ENCODE measurements at places on chromosomes 2 and 18.
A peak's percentile ranks its signal among the peaks of the same experiment; 100 is the strongest.

- peak; percentile 47 for DNase-seq
These were observed 62.1 kb upstream of the NPAS2 start for GRCh38 chr2:100757621-100758394.

DNA sequence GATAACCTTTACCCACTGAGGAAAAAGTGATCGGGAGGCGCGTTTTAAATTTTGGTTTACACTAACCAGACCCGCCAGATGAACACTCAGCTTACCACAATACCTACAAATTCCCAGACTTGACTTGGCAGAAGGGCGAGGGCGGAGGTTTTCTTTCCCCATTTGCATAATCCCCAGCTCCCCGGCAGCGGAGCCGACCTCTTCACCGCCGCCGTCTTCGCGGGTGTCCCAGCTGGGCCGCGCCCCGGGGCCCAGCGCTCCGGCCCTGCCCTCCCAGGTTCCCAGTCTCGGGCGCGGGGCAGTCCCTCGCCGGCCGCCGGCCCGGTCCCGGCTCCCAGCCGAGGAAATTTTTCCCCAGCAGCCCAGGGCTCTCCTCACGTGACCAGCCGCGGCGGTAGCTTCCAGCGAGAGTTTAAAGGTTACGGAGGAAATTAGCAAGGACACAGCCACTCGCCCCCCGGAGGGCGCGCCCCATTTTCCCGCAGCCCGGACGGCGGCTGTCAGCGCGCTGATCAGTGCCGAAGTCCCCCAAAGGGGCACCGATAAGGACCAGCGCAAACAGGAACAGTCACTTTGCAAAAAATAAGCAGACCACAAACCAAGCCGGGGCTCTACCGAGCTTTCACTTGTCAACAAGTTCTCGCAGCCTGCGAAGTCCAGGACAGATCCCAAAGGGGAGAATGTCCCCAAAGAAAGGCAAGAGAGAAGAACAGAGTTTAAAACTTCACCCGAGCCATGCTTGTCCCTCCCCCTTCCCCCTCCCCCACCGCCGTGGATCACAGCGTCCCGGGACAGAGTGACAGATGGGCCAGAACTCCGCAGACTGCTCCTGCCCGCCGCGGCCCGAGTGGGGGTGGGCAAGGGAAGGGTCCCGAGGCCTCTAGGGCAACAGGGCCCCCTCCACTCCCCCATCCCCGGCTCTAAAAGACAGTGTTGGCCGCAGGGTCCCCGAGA, 1.3 kb upstream of the PRKCE start:
- DNase-seq = peak; percentile 41

DNA sequence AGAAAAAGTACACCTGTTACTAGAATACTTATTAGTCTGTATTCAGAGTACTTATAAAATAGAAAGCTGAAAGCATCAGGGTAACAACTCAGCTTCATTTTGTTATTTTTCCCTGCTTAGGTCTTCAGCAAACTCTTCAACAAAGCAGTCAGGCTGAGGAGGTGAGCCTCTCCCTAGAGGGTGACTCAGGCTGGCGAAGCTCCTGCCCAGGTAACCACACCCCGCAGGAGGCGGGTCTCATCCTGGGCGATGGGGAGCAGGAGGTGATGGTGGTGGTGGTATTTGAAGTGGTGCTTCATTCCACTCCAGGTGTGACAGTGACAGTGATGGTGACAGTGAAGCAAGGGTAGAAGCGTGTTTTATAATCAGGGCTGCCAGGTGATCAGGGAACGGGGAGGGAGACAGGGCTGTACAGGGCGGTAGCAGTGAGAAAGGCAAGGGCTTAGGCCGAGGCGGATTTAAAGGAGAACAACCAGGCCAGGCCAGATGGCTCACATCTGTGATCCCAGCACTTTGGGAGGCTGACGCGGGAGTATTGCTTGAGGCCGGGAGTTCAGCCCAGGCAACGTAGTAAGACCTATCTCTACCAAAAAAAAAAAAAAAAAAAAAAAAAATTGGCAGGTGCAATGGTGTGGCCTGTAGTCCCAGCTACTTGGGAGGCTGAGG, 127.1 kb downstream of the SOCS6 start:
- DNase-seq = no peak

- DNase-seq = no peak
These were observed 254.6 kb upstream of the ATP5MC3 start for GRCh38 chr2:175436076-175436475.

DNA sequence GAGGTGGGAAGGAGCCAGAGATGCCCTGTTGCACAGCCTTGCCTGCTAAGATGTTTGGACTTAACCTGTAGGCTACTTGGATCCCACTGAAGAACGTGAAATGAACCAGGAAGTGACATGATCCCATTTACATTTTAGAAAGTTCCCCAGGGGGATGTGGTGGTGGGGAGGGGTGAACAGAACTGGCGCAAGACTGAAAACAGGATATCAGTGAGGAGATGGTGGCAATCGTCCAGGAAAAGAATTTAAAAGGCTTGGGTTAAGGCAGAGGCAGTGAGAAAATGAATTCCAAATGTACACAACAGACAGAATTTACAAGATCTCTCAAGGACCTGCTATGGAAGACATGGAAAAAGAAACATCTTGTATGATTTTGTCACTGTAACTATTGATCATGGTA, 42.3 kb downstream of the SULT1C2 start:
- no peak for DNase-seq

DNA sequence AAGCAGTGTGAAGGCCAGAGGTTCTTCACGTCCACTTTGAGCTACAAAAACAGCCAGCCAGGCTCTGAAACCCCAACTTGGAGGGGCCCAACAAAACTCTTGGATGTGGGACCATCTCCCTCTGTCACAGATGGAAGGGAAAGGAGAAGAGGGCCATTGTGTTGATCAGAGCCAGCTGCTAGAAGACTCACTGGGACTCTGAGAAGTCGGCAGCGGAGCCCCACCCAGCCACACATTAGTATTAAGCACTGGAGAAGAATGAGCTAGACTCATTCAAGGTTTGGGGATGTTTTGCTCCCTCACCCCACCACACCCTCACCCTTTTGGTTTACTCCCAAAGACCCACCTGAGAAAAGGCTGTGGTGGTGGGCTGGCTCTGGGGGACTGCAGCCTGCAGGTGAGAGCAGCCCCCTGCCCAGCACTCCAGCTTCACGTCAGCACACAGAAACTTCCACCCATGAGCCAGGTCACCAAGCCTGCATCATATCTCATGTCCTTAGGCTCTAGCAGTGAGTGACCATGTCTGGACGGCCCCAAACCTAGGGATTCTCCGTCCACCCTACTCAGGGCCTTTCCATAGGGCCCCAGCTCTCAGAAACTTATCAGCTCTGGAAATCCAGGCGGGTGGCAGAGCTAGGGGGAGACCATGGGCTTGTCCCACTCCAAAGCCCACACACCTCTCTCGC, 12.6 kb downstream of the TEX51 start:
- DNase-seq = no peak

GRCh38 chr2:147851244-147851930, 6.6 kb downstream of the ACVR2A start:
- no peak for DNase-seq

- no peak for DNase-seq
These were observed 11.9 kb upstream of the APCDD1 start for GRCh38 chr18:10442551-10442971.

DNA sequence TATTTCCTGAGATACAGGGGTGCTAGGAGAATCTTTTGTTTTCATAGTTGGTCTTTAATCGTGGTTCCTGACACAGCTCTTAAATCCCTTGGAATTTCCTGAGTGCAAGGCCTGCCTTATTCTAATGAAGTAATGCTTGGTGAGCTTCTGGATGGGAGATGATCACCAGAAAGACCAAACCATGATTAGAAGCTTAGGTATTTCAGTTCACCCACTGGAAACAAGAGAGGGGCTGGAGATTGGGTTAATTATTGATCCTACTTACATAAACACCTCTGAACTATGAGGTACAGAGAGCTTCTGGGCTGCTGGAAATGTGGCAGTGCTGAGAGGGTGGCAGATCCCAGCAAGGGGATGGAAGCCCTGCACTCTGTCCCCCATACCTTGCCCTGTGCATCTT, 406.8 kb downstream of the THSD7B start:
- no peak for DNase-seq

GRCh38 chr2:227347117-227347516, 22.1 kb downstream of the MFF start:
- DNase-seq = no peak

GRCh38 chr2:85911814-85912692, 23.3 kb upstream of the ST3GAL5 start:
- peak; percentile 81 for DNase-seq

GRCh38 chr2:226159875-226160479, 639.6 kb downstream of the IRS1 start:
- no peak for DNase-seq

DNA sequence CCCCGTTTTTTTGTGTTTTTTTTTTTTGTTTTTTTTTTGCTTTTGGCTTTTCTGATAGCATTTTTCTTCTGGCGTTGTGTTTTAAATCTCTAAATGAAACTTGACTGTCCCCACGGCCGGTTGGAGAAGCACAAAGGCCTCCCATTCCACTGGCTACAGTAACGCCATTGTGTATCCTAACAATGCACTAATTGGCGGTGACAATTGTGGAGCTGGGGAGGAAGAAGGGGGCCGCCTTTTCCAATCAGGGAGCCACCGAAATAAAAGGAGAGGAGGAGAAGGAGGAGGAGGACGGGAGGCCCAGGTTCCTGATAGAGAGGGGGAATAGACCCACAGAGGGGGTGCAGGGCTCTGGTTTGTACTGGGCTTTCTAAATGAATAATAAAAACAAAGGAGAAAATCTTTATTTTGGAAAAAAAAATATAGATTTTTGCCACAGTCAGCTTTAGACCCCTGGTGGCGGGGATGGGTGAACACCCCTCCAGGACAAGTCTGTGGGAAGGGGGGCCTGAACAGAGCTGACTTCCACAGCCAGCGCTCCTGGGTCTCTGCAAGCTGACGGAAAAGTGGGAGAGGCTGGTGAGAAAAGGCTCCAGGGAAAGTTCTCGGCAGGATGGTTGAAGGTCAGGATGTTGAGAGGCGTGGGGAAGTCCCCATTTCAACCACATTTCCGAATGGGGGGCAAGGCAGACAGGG, 43.7 kb upstream of the FZD5 start:
- DNase-seq = no peak

DNA sequence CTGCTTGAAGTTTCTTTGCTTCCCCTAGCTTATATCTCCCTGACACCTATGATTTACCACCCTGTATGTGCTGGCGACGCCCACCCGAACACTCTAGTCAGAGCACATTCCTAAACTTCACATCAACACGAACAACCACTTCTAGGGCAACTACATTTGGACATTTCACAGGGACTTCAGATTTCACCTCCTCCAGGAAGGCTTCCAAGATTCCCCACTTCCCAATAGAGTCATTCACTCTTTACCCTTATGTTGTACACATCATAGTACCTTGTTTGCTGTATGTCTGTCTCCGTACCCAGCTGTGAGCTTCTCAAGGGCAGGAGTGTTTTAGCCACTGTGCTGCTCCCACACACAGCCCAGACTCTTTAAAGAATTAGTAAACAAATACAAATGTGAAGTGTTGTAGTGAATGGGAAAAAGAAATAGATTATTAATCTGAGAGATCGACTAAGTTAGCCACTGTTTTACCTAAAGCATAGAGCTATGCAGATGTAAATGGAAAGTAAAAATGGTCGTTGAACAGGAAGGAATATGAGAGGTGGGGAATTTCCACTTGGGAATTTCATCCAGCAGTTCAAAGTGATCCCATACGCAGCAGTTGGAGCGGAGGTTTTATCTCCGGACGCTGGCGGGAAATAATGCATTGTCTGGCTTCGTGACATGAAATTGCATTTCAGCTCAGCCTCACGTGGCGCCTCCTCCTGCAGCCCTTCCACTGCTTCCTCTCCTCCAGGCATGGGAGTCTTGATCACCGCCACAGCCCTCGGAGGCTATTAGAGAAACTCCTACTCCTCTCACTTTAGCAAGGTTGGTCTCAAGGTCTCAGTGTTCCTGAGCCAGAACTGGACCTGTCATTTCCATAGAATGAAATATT, 233.4 kb upstream of the COPS8 start:
- no peak for DNase-seq

DNA sequence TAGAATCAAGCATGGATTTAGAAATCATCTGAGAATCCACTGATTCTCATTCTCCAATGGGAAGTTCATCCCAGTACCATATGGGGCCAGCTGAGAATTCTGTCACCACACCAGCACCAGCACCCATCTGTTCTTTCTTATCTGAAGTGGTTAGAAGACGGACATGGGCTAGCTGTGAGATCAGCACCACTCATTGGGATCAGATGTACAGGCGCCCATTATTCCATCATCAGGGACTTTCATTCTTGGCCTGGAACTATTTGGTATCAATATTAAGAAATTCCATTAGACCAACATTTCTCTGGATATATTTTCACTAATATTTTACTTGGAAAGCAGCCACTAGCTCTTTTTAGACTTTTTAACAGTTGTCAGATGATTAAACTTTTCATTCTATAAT, 185.9 kb upstream of the LINC00305 start:
- DNase-seq = no peak

DNA sequence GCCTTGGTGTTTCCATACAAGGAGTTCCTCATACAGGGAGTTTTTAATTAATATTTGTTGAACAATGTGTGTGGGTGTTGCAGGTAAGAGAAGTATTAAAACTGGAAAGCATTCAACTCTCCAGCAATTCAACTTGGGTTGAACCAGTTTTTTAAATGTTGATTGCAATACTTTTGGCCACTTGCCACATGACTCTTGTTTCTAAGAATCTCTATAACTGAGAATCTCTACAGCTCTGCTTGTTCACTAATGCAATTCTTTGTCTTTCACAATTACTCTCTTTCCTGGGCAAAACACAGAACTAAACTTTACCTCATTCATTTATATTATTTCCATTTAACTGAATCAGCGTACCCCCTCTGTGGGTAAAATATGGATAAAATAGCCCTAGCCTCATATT, 429.4 kb downstream of the ARHGAP15 start:
- DNase-seq = no peak

- DNase-seq = no peak
These were observed 45.4 kb downstream of the EXOC6B start for GRCh38 chr2:72780477-72780876.

DNA sequence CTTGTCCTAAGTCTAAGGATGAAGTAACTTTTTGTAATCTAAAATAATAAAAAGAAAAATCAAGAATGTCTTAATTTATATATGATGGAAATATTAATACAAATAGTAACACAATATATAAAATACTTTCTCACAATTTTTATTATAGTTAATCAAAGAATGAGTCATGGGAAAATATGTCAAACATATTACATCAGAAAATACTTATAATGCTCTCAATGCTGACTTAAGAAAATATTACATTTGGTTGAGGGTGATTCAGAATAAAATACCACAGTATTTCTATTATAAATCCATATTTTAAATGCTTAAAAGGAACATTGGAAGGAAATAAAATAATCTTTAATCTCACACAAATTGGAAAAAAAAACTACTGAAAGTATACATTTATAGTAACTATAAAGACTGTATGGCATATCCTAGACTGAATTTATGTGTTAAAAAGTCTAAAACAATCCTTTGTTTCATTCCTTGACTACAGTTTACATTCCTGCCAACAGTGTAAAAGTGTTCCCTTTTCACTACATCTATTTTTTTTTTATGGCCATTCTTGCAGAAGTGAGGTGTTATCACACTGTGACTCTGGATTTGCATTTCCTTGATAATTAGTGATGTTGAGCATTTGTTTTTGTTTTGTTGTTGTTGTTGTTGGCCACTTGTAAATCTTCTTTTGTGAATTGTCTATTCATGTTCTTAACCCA, 1573.5 kb upstream of the ACVR2A start:
- DNase-seq = no peak

GRCh38 chr2:237998530-237998929, 31.7 kb downstream of the UBE2F start:
- DNase-seq = no peak

- DNase-seq = no peak
These were observed 70.3 kb upstream of the CTLA4 start for GRCh38 chr2:203797276-203797675.
